Activated naive CD8-positive, alpha-beta T cell treated with anti-CD3 and anti-CD28 coated beads, Interleukin-2, amount 50 U/mL, for 16 hours (primary cell): ENCODE measurements at places on chromosomes 13 and 19.

DNA sequence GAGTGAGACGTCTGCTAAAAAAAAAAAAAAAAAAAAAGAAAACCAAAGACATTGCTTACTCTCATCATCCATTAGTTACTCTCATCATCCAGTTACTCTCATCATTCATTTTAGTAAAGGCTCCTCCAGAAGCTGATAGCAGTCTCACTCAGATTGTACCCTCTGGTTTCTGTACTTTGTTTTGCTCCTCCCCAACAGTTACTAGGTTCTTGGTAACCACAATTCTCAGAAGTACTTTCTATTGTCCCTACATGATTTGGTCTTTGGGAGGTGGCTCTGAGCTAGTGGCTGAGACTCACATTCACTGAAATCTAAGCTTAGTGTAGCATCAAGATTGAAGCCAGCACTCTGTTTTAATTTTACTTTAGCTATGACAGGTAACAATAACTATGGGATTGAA is 14.3 kb downstream of the ERICH4 start:
- no peak for DNase-seq

DNA sequence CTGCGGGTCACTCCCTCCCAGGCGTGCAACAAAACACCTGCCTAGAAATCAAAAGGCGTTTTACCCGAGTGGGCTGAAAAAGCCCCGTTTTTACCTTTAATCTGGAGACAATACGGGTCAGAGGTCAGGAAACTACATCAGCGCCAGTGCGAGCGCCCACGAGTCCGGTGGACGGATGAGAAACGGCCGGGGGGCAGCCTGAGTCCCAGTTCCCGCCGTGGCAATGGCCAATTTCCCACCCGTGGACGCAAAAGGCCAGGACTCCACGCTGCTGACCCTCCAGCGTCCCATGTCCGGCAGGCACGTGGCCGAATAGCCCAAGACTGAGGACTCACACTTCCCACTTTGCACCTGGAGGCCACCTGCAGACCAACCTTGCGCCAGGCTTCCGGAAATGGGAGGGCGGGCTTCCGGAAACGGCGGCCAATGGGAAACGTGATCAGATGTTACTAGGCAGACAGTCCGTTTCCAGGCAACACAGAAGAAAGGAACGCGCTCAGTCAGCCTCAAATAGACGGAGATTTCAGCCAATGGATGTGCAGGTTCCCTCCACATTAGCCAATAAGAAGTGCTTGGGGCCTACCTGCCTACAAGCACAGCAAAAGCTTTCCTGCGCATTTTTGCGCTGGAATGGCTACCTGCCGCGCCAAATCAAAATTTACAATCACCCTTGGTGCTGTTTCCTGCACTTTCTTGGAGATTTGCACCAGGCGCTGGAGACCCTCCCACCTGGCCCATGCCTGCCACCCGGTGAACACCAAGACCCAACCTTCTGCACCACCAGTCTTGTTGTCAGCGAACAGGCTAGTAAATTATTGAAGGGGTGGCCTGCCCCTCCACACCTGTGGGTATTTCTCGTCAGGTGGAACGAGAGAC is 47.4 kb downstream of the ZFP14 start:
- no peak for DNase-seq

DNA sequence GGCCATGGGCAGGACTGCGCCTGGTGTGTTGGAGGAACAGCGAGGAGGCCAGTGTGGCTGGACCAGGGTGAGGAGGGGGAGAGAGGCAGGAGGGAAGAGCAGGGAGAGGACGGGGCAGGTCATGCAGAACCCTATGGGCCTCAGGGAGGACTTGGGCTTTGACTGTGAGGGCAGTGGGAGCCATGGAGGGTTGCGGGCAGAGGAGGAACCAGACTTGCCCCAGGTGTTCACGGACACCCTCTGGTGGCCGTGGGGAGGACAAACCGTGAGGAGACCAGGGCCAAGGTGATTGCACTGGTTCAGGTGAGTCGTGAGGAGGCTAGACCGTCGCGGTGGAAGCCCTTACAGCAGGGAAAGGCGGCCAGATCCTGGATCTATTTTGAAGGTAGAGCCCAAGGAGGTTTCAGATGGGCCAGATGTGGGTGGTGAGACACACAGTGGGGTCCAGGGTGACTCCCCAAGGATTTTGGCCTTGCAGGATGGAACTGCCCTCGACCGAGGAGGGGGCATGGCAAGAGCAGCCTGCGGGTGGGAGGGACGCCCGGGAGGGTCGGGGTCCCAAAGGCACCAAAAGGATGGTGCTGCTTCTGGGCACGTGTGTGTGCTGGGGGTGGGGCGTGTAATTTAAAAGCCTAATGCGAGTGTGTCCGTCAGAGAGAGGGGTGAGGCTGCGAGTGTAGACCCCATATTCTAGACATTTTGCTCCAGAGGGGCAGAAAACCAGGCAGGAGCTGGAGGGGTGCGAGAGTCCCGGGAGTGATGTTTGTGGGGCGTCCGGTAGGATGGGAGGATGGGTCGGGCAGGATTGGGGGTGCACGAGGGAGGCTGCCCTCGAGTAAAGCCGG is 2.7 kb upstream of the REXO1 start:
- no peak for DNase-seq

GRCh38 chr19:51364200-51365106 is 1.7 kb downstream of the ETFB start:
- no peak for DNase-seq

DNA sequence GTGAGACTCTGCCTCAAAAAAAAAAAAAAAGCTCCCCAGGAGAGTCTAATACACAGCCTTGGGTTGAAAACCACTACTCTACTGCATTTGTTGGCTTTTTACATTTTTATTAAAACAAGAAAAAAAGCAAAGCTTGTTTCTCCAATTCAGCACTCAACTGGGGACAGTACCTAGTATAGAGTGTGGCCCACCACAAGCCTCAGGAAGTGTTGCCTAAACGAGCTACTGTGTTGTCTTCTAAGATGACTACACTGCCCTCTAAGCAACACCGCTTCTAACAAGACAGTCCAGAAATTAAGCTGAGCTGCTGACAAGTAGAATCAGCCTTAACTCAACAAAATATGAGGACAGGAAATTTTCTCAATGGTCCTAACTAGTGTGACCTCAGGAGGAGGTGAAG is 522.2 kb downstream of the FGF9 start:
- no peak for DNase-seq

DNA sequence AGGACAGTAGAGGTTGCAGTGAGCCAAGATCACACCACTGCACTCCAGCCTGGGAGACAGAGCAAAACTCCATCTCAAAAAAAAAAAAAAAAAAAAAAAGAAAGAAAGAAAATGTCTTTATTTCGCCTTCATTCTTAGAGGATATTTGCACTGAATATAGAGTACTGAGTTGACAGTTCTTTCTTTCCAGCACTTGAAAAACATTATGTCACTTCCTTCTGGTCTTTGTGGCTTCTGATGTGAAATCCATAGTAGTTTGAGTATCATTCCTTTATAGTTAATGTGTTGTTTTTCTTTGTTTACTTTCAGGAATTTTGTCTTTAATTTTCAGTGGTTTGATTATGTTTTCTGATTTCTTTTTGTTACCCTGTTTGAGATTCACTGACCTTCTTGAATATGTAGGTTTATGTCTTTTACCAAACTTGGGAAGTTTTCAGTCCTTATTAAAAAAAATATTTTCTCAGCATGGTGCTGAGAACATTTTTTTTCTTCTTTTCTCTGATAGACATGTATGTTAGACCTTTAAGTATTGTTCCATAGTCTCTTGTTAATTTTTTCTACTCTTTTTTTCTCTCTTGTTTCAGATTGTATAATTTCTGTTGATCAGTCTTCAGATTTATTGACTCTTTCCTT is 50.1 kb downstream of the PCCA start:
- no peak for DNase-seq

- DNase-seq = no peak
Measured at GRCh38 chr13:58806401-58806800, 1174.9 kb downstream of the PCDH17 start.
